ENCODE measurements at places on chromosomes 5 and 9.

DNA sequence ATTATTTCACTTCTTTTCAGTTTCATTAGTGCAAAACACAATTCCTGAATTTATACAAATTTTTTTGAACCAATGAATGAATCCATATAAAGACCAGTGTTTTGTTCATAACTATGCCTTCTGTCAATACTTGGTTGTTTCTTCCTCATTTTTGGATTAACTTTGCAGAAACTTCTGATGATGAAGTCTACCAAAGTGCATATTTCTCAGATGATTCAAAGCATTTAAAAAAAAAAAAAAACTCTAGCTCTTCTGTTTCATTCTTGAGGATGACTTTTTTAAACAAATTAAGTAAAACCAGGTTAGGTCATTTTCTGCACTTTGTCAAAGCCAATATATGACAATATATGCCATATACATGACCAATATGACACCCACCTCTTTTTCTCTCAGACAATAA, 92.6 kb downstream of the CHSY3 start:
- no peak for ATAC-seq

DNA sequence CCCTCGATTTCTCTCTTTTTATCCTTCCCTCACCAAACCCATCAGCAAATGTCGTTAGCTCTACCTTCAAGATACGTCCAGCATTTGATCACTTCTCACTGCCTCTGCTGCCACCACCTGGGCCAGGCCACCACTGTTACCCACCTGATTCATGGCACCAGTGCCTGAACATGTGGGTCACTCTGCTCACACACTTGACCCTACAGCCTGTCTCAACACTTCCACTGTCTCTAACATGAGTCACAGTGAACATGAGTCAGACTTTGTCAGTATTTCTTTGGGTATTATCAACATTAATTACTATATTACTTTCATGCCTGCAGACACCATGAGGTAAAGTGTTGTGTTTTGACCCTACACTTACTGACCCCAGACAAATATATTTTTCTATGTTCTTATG, 19.6 kb downstream of the SLC24A2 start:
- ATAC-seq, result no peak

DNA sequence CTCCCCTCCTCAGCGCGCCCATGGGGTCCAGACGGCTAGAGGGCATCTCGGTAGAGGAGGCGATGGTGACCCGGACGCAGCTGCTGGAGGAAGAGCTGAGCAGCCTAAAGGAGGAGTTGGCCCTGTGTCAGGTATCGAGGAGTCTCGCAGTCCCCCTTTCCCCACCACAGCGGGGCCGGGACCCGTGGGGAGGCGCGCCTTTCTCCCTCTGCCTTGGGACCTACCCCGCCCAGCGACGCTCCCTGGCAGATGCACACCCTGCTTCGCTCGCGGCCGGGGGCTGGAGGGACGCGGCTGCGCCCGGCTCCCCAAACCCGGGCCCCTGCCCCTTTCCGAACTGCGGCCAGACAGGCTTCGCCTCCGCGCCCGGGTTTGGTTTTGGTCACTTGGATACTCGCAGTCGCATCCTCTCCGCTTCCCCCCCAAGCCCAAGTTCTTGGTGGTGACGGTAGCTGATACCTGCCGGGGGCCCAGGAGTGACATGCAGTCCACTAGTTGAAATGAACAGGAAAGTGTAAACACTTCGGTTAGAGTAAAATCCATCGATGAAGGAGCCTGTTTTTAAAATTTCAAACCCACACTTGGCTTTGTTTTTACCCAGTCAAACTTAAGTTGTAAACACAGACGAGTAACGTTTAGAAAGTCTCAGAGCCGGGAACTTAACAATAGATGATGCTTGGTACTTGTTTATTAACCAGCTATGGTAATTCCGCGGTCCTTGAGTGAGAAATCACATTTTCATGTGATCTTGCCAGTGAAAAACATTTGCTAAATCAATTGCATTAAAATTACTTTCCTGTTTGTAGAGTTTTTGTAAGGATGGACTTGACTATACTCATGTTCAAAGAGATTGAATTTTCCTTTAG, 688 bp downstream of the CNTLN start:
- ATAC-seq, result peak; percentile 63

DNA sequence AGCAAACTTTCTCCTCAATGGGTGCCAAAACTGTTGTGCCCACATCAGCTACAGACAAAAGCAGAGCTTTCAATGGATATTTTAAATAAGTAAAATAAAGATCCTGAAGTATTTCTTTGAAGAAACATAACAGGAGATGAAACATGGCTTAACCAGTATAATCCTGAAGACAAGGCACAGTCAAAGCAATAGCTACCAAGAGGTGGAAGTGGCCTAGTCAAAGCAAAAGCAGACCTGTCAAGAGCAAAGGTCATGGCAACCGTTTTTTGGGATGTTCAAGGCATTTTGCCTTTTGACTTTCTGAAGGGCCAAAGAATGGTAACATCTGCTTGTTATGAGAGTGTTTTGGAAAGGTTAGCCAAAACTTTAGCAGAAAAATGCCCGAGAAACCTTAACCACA, 77.9 kb downstream of the ANXA1 start:
- no peak for ATAC-seq

GRCh38 chr5:116885825-116886224, 311.2 kb upstream of the SEMA6A start:
- ATAC-seq, result no peak

DNA sequence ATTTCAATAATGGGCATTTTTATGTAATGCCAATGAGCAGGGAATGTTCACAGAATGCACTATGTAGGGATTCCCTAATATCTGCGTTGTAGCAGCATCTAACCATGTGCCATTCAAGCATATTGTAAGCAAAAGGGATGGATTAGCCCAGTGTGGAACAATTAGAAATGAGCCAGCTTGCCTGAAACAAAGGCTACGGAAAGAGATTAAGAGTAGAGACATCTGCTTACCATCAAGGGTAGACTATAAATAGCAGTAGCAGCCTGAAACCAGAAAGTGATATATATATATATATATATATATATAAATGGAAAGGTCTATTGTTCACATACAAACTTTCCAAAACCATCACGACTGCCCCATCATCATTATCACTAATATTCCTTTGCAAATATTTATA, 31.9 kb upstream of the CEP120 start:
- no peak for ATAC-seq

GRCh38 chr5:58746321-58746720, 163.4 kb downstream of the RAB3C start:
- no peak for ATAC-seq

GRCh38 chr9:98690686-98691085, 18.0 kb downstream of the GABBR2 start:
- no peak for ATAC-seq

DNA sequence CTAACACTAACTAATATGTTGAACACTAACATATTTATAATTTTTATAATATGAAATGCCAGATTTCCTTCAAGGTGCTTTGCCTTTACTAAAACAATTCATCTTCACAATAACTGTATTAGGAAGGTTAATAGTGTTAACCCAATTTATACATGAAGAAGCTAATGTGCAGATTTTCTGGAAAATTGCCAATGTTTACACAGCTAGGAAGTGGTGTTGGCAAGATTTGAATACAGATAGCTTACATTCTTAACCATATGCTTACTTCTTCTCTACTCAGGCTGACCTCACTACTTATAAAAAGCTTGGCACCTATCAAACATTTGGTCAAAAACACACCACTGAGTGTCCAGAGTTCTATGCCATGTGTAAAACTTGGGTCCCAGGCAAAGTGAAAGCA, 445.4 kb upstream of the ITGA1 start:
- no peak for ATAC-seq

- ATAC-seq, result no peak
Observed at GRCh38 chr9:101366038-101366756, 18.6 kb downstream of the BAAT start.

GRCh38 chr5:51201024-51201423, 182.2 kb upstream of the ISL1 start:
- ATAC-seq, result no peak

DNA sequence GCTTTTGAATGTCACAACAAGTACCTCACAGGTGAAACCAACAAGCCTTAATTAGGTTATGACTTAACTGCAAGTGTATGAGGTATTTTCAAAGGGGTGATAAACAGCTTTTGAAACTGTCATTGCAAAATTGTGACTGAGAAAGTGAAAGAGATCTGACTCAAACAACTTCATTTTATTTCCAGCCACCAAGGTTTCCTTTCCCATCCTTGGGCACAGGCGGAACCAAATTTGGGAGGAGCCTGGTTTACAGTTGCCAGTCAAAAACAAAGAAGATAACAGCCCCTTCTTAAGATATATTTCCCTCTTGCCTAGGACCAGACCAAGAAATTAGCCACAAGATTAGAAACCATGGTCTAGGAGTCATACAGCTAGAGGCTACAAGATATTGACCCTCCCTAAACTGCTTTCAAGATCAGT, 417.1 kb downstream of the CSNK1G3 start:
- no peak for ATAC-seq

- ATAC-seq, result no peak
Observed at GRCh38 chr5:117893211-117893610, 1095.1 kb downstream of the DTWD2 start.

DNA sequence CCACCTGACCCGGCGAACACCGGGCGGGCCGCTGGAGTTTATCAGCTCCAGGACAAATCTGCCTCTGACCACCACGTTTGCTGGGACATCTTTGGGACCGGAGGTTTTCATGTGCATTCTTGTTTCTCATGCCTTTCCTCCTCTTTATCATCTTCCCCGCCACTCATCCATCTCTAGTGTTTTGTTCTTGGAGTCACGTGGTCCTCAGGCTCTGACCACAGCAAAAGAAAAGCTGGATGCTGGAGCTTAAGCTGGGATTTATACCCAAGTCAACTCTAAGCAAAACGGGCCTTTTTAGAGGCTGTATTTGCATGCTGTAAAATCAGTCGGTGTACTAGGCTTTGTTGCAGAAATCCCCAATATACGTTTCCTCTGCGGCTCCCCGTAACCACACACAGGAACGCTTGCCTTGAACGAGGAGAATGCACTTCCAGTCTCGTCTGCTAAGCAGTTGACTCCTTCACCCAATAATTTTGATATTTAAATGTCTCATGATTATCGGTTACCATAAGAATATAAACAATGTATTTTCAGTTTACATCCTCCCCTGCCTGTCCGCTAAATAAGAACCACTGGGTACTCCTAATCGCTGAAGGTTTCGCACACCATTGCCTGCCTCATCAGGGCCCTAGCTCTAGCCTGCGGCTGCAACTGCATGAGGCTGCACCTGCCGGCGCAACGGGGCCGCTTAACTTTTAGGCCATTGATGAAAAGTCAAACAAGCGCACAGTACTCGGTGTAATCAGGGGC, 560 bp upstream of the NDUFS6 start:
- peak; percentile 14 for ATAC-seq

- ATAC-seq, result no peak
Observed at GRCh38 chr9:121823451-121824169, 172.2 kb downstream of the DAB2IP start.

- no peak for ATAC-seq
Observed at GRCh38 chr9:126395439-126396212, 69.0 kb downstream of the MVB12B start.

DNA sequence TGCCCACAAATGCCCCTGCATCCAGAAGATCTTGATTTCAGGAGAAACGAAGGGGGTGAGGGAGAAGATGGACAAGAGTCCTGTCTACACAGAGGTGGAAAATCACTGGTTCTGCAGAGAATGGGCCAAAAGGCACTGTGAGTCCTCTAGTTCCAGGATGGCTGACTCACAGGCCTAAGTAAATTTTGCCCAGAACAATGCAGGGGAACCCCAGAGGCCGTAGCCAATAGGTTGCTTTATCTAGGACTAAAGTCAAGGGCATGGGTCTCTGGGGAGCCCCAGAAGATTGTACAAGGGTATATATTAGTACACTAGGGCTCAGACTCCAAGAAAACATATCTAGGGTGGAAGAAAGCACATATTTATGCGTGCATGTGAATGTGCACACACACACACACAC, 98.0 kb downstream of the SLIT3 start:
- ATAC-seq, result no peak

GRCh38 chr9:115891929-115892328, 261.7 kb upstream of the PAPPA start:
- ATAC-seq, result no peak

DNA sequence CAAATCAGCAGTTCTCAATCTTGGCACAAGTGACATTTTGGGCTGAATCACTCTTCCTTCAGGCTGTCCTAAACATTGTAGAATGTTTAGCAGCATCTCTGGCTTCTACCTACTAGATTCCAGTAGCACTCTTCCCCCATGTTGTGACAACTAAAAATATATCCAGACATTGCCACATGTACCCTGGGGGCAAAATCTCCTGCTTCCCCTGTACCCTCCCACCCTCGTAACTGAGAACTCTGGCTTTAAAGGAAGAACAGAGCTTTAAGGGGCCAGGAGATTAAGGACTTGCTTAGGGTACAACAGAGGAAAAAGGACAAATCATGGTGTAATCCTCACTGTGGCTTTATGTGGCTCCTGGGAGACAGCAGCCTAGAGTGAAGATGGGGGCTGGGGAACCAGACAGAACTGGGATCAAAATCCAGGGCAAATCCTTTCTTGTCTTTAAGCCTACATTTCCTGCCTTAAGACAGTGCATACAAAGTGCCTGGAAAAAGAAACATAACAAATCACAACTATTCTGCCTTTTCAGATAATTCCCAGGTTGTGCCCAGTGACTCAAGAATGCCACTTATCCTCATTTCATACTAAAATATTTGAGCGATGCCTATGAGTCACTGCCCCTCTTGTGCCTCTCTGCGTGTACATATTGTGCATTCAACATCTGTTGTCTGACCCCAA, 109.3 kb downstream of the DAPK1 start:
- peak; percentile 21 for ATAC-seq

DNA sequence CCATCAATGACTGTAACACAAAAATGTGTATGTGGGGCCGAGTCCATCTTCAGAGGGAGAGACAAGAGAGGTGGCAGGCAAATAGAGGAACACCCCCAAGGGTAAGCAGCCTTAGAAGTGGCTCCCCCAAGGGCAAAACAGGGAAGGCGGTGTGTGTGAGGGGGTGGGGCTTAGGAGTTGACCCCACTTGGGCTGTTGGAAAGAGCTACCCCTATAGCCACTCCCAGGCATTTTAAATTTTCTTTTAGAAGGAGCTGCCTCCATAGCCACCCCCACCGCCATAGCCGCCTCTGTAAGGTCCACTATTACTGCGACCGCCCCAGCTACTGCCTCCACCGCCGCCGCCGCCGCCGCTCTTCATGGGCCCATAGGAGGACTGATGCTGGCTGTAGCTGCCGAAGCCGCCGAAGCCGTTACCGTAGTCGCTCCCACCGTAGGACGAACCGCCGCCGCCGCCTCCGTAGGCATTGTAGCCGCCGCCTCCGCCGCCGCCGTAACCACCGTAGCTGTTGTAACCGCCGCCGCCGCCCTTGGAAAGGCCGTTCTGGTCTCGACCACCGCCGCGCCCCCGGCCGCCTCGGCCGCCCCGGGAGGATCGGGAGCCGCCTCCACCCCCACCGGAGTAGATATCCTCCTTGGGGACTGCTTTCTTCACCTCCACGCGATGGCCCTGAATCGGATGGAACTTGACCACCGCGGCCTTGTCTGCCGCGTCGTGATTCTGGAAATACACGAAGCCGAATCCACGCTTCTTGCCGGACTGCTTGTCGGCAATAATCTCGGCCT, 1.1 kb downstream of the HNRNPA0 start:
- no peak for ATAC-seq

DNA sequence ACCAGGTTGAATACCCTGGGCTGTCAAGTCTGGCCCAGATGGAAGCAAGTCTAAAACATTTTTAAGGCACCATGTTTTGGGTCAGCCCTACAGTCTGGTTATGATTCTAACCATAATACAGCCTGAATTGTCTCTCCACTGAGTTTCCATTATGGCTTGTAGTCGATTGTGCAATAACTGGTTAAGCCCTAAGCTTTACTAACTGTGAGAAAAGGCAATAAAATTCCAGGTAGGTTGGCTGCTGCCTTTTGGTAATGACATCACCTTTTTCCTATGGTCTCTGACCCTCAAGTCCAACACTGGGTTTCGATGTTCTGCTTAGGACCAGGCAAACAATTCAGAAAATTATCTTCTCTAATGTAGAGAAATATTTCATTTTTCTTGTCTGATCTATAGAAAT, 243.3 kb downstream of the ACTL7B start:
- no peak for ATAC-seq

All from gastroesophageal sphincter (tissue), 4 donors.